Ovary (tissue), 10 donors: ENCODE measurements at places on chromosomes 2 and 18.

DNA sequence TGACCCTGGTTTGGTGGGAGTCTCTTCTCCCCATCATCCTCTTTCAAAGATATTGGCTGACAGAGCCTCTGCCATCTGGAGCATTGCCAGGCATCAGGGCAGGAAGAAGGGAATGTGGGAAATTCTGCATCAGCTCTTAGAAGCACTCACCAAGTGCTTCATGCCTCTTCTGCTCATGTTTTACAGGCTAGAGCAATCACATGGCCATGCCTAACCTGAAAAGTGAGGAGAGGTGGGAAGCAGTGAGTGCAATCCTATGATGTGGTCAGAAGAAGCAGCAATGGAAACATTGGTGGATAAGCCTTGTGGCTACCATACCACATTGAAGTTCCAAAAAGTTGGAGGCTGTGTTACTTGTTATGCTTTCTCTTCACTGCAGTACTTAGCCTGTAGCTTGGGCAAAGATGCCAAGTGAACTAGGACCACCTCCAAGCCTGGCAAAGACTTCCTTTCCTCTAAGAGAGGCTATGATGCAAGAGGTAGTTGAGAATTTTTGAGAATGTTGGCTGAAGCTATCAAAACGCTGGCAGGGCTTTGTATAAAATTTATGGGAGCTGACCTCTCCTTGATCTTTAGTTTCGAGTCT, 64.1 kb downstream of the BCL2L11 start:
- no peak overlapping the region for H3K27ac ChIP-seq
- no peaks in the 10 kb centered on the region for H3K4me1 ChIP-seq
- H3K27me3 ChIP-seq = no peaks in the 10 kb centered on the region
- H3K36me3 ChIP-seq = no peaks in the 10 kb centered on the region

DNA sequence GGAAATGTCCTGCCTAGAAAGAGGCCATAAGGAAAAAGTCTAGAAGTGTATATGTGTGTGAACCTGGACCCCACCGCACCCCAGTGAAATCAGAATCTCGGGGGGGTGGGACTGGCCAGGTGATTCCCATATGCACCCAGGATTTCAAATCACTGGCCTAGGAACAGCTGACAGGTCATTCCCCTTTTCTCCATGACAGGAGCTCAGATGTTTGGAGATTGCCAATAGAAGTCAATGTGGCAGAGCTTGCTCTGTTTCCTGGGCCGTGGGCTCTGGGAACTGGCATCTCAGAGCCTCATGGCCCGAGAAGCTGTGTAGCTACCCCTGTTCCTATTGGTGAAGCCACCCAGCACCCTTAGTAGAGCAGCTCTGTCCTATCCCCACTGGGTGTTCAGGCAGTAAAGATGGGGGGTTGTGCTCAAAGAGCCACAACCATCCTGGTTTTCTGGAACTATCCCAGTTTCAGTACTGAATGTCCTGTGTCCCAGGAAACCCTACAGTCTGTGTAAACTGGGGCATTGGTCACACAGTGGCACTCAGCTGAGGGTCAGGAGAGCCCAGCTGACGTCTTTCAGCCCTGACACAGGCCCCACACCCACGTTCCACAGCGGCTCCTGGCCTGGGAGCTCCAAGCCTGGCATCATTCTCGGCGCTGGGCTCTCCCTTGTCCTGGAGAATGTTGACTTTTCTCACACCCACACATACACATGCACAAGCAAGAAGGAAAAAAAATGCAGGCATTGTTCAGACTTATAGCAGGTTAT, 18.9 kb downstream of the GNLY start:
- no peaks in the 10 kb centered on the region for H3K36me3 ChIP-seq
- no peaks in the 10 kb centered on the region for H3K27me3 ChIP-seq
- no peak overlapping the region for H3K4me3 ChIP-seq
- H3K27ac ChIP-seq = no peak overlapping the region

DNA sequence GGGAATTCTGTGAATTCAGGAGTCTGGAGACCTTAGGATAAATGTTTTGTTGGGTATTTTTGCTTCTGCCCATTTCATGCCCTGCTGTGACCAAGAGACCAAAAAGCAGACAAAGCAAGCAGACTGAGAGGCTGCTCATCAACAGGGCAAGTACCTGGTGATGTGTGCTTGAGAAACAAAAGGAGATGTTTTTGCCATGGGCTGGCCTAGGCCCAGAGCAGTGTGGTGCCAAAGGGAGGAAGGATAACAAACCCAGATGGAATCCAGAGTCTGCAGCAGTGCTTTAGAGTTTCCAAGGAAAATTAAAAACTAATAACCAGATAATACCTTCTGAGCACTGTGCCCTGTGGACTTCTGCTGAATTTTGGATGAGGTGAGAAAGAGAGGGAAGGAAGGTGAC, 538.4 kb downstream of the STK39 start:
- H3K27me3 ChIP-seq = no peaks in the 10 kb centered on the region
- H3K4me3 ChIP-seq = no peak overlapping the region
- no peaks in the 10 kb centered on the region for H3K4me1 ChIP-seq
- no peak overlapping the region for H3K27ac ChIP-seq

GRCh38 chr2:42722320-42723190, 41.4 kb downstream of the OXER1 start:
- H3K27me3 ChIP-seq = no peaks in the 10 kb centered on the region
- peaks cover 7% of the 10 kb centered on the region for H3K4me1 ChIP-seq
- no peaks in the 10 kb centered on the region for H3K36me3 ChIP-seq
- peak overlapping the region; percentile 55 for H3K27ac ChIP-seq

DNA sequence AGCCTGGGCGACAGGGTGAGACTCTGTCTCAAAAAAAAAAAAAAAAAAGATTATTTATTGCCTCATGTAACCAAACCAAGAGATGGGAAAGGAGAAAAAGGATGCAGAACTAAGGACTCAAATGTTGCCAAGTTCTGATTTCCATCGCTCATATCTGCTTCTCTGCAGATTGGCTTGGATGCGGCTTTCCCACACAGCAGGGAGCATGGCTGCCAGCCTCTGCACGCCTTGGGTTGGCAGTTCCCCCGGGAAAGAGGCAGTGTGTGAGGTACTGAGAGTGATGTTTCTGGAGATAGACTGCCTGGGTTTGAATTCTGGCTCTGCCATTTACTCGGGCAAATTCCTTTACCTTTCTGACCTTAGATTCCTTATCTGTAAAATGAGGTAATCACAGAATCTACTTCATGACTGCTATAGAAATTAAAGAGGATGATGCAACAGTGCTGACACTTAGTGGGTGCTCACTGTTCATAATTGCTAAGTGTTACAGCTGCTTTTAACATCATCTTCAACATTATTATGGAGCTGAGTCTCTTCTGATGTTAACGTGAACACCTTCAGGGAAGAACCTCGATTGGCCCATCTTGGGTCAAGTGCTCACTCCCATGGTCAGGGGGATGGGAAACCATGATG, 68.8 kb downstream of the ACAA2 start:
- DNase-seq = no peak
- H3K4me1 ChIP-seq = no peaks in the 10 kb centered on the region

DNA sequence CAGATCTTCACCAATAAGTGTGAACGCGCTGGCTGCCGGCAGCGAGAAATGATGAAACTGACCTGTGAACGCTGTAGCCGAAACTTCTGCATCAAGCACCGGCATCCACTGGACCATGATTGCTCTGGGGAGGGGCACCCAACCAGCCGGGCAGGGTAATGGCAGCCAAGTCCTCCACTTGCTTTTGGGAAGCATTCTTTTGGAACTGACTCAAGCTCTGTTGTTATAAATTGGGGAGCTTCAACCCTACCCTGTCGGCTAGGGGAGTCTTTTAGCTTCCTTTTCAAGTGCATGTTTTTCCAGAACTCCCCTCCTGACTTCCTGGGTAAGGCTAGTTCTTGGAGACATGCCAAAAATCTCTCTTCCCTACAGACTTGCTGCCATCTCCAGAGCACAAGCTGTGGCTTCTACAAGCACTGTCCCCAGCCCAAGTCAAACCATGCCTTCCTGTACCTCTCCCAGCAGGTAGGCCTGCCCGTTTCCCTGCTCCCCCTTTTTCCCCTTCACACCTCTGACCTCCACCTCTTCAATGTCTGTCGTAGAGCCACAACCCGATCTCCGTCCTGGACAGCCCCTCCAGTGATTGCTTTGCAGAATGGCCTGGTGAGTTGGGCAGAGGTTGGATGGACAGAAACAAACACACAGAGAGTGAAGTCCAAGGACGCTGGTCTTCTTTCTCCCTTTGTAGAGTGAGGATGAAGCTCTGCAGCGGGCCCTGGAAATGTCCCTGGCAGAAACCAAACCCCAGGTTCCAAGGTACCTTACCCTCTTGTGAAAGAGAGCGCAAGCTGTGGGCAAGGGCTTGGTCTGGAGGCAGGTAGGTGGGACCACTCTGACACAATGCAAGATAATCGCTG, 1.5 kb downstream of the ZFAND2B start:
- H3K4me1 ChIP-seq = peaks cover 4% of the 10 kb centered on the region
- no peaks in the 10 kb centered on the region for H3K27me3 ChIP-seq
- DNase-seq = no peak
- no peak overlapping the region for H3K4me3 ChIP-seq
- H3K27ac ChIP-seq = no peak overlapping the region
